ENCODE measurements at places on chromosomes 7 and 10.

DNA sequence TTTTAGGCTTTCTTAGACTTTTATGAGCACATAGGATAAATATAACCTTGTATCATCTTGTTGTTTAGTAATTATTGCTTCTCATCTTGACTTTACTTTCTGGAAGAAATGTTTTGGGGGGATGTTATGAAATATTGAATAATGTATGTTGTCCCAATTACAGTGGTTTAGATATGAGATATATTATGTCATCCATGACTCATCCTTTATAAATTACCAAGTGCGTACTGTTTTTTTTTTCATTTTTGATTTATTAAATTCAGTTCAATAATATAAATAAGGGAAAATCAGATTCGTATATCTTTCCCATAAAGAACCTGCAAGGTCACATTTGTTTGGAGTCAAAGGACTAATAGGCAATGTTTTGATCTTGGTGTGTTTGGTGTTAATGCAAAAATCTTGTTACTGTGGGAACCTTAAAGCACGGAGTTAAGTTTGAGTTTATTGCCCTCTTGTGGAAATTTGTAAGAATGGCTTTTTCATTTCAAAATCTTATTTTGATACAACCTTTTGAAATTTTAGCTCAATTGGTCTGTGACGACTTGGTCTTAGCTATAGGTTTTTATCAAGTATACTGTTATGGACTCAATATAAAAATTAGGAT is 108.6 kb downstream of the SRI start:
- peak; percentile 58 for DNase-seq

- no peak for DNase-seq
Measured at GRCh38 chr10:108005627-108006026, 841.1 kb upstream of the SORCS1 start.

- DNase-seq: no peak
Measured at GRCh38 chr10:131102147-131102546, 209.4 kb downstream of the TCERG1L start.

GRCh38 chr7:108239501-108240225 is 109.5 kb upstream of the LAMB4 start:
- DNase-seq: no peak

GRCh38 chr7:106022193-106022821 is 59.2 kb downstream of the CDHR3 start:
- DNase-seq: no peak

- peak; percentile 20 for DNase-seq
Measured at GRCh38 chr10:108362296-108362695, 1197.8 kb upstream of the SORCS1 start.

DNA sequence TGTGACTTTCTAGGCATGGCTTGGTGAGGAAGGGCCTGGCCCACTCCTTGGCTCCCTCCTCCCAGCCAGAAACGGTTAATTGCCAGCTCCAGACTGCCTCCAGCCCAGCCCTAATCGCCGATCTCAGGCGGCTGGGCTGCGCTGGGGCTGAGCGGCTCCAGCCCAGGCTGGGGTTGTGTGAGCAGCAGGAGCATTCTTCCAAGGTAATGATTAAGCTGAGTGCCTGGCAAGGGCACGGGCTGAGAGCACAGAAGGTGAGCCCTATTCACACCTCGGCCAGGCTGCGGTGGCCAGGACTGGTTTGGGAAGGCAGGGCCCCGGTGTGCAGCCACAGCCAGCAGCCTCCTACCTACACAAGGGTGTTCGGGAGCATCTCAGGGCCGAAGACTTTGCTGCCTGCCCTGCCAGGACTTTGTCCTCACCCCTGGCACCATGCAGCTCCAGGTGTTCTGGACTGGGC is at the start of gene TMEM72:
TSS of gene TMEM72 (plus strand) at position 257 of the 460 bp plus-strand sequence. CDS start at position 433, 176 bp downstream.
- no peak for DNase-seq

GRCh38 chr10:133161486-133162109 is 1.6 kb downstream of the KNDC1 start:
- DNase-seq: no peak

All from foreskin fibroblast (primary cell).